ENCODE measurements at places on chromosomes 2 and 18.

DNA sequence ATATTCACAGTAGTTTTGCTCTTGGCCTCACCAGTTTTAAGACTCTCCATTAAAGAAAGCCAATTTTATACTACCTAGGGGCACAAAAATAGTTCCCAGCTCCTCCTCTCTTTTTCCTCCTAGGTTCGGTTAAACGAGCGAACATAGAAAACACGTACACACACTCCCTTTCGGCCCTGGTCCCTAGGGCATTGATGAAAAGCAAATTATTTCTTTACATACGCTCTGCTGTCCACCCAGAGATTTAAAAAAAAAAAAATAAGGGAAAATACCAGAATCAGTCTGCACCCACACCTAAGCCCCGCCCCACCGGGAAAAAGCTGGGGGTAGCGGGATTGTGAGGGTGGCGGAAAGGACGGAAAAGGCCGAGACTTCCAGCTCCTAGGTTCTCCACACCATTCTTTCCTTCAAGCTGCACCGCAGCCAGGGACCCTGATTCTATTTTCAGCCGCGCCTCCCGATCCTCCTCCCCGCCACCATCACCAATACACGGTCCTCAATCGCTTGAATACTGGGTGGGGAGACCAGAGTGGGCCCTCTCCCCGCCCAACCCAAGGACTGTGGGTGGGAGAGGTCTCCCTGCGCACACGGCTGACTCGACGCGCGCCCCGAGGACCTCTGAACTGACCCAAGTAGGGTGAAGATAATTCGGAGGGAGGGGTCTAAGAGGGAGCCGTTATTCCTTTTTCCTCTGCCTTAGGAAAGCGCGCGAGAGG, 769 bp downstream of the ATF2 start:
- no peaks in the 10 kb centered on the region for H3K36me3 ChIP-seq
- no peaks in the 10 kb centered on the region for H3K4me1 ChIP-seq
- peak overlapping the region; percentile 94 for H3K27ac ChIP-seq
- no peaks in the 10 kb centered on the region for H3K27me3 ChIP-seq
- H3K4me3 ChIP-seq, result peak overlapping the region; percentile 91

DNA sequence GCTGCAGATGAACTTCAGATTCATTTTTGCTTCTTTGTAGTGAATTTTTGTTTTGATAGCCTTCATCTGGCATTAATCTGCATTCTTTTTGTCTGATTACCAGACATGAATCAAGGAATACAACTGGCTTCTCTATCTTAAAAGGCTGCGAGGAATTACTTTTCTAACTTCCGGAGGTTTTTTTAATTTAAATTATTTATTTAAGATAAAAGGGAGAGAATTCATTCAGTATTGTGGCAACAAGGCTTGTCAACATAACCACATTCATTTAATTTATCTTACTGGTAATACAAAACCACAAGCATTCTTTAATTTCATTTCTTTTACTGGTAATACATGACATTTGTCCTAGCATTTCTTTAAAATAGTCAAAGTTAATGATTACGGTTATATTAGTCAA, 36.0 kb downstream of the CSRNP3 start:
- no peak overlapping the region for H3K27ac ChIP-seq
- no peak for DNase-seq
- no peaks in the 10 kb centered on the region for H3K4me1 ChIP-seq

GRCh38 chr2:207482630-207483029, 47.1 kb upstream of the CREB1 start:
- H3K36me3 ChIP-seq, result no peaks in the 10 kb centered on the region
- no peak overlapping the region for H3K4me3 ChIP-seq
- peaks cover 10% of the 10 kb centered on the region for H3K4me1 ChIP-seq
- DNase-seq, result no peak

GRCh38 chr2:22824618-22825017, 560.4 kb upstream of the KLHL29 start:
- H3K36me3 ChIP-seq, result no peaks in the 10 kb centered on the region
- H3K4me3 ChIP-seq, result no peak overlapping the region
- no peaks in the 10 kb centered on the region for H3K4me1 ChIP-seq

Data from H1 (cell line).